Body of pancreas (tissue), 4 donors: ENCODE measurements at places on chromosomes 6 and 20.

DNA sequence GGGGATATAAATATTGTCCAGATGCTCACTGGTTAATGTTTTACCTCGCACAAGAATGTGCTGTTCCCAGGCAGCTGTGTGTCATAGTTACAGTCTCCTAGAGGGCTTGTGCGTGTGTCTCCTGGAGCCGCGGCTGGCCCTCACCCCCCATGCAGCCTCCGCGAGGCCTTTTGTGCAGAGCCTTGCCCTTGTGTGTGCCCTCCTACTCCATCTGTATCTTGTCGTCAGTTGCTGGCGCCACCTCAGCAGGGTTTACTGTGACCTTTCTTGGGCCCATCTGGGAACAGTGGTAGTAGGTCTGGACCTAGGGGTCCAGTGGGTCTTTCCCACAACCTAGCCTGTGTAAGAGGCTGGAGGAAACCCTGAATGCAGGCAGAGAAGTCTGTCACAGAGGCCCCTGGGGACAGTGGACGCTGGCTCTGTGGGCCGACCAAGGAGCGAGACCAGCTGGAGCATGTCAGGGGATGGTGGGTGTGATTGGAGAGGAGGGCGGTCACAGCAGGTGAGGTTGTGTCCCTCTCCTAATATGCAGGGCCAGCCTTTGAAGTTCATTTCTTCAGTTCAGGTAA, 35.2 kb downstream of the PPP1R14C start:
- no peak for DNase-seq

- DNase-seq = no peak
These were observed 72.9 kb downstream of the SNX5 start for GRCh38 chr20:17895641-17896171.

DNA sequence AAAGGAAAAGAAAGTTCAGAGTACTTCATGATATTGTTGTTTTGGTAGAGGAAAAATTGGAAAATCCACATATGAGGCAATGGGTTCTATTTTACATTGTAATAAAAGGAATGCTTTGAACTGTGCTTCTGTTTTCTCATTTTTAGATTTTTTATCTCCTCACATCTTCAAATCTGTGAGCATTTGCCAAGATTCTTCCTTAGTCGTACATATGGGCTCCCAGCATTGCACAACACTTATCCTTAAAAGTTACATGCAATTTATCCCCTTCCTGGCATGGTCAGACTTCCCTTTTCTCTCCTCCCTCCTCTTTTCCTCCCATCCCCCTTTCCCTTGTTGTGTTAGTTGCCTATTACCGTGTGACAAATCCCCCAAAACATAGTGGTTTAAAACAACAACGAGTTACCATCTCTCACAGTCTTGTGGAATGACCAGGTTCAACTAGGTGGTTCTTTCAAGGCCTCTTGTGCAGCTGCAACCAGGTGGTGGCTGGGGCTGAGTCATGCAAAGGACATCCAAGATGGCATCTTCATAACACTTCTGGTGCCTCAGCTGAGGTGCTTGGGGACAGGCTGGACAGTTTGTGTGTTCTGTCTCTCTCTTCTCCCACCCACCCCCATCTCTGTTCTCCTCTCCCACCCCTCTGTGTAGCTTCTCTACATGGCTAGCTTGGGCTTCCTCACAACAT, 68.7 kb downstream of the TXNDC5 start:
- no peak for DNase-seq

- DNase-seq = no peak
These were observed 18.4 kb downstream of the CD83 start for GRCh38 chr6:14135893-14136539.

DNA sequence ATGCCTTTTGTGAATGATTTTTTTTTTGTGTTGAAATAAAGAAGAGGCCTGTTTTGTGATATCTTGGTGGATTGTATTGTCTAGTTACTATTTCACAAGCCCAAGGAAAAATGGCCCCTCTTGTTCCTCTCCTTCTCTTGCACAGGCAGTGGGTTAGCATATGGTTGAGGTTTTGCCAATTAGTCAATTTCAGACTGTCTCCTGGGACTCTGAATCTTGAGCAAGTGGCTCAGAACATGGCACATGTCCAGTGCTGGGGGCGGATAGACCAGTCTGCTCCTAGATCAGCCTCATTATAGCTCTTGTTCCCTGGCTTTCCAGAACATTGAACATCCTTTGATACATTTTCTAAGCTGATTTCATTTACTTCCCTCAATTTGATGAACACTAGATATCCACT, 589.2 kb downstream of the PHF3 start:
- peak; percentile 23 for DNase-seq

DNA sequence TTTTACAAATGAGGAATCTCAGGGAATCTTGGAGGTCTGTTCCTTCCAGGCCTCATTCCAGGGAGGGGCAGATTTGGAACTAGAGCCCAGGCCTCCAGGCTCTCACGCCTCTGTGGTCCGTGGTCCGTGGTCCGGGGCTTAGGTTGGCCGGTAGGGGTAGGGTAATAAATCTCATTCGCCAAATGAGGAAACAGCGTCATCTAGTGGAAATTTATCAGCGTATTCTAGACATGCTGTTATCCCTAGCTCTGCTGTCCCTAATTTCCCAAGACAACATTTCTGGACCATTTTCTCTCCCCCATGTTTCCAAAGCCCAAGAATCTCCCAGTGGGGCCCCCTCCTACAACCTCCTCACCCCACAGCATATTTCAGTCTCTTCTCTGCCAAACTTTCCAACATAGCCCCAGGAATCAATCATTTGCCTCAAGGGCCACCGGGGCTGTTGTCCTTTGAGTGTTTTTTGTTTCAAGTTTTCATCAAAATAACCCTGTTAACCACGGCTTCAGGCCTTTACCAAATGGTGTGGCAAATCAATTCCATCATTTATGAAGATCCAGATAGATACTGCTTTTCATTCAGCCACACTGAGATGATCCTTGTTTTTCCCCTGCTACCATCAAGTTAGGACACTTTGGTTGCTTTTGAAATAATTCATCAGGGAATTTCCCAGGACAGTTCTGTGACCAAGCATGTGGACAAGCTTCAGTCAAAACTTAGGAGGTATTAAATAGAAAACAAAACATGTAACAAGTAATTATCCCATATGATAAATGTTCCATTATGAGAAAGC, 126.8 kb downstream of the ALDH8A1 start:
- DNase-seq = peak; percentile 52

GRCh38 chr6:157981395-157982101, at the start of gene SYNJ2:
Gene SYNJ2, plus strand, starts transcription at chr6:157981863. Its CDS starts 99 bp downstream, at chr6:157981962.
- peak; percentile 88 for DNase-seq

DNA sequence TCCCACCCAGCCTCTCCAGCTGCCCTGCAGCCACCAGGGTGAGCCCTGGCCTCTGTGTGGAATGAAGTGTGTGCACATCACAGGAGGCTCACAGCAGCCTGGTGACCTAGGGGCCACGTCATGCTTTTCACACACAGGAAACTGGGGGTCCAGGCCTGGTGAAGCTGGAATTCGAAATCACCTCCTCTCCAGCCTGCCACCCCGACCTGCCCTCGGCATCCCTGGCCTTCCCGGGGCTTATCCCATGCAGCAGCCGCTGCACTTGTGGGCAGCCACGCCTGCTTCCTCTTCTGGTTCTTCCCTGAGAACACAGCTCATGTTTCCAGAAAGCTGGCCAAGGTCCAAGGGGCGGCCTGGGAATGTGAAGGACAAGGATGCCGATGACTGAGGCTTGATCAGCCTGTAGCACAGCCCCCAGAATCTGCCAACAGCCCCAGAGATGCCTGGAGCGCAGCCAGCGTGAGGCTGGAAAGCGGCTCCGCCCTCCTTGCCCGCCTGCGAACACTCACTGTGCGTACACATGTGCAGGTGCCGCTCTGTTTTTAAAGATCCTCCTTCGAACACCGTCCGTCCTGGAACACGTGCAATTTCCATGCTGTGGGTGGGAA, 4.2 kb upstream of the NTSR1 start:
- DNase-seq = peak; percentile 67

GRCh38 chr20:52230409-52230808, 38.8 kb upstream of the ZFP64 start:
- DNase-seq = no peak

- no peak for DNase-seq
These were observed 33.7 kb upstream of the PLEKHG1 start for GRCh38 chr6:150565945-150566344.

DNA sequence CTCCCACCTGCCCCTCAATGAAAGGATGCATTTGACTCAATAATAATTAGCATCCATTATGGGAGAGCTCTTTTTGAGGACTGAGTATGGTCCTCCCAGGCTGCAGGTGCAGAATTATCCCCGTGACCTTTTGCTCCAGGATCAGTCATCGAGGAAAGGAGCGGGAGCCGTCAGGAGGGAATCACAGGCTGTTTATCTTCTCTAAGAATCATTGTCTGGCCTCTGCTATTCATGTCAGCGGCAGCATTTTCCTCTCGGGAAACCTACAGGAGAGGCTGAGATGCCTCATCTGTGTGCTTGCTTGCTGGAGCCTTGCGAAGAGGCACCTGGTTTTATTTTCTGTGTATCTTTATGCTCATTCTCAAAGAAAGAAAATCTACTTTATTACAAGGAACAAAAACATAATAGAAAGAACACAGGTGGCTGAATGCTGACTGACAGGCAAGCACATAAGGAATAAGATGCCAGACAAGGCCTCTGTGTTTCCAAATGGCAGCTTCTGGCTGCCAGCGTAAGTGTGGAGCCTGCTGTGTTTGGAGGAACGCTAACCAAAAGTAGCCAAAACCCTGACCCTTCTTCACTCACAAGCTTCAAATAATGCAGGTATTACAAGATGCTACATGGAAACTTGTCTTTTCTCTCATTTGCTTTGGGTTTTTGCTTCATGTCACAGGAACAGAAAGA, 539.1 kb upstream of the MARCKS start:
- no peak for DNase-seq

GRCh38 chr6:34159844-34160243, 14.0 kb upstream of the GRM4 start:
- DNase-seq = no peak

DNA sequence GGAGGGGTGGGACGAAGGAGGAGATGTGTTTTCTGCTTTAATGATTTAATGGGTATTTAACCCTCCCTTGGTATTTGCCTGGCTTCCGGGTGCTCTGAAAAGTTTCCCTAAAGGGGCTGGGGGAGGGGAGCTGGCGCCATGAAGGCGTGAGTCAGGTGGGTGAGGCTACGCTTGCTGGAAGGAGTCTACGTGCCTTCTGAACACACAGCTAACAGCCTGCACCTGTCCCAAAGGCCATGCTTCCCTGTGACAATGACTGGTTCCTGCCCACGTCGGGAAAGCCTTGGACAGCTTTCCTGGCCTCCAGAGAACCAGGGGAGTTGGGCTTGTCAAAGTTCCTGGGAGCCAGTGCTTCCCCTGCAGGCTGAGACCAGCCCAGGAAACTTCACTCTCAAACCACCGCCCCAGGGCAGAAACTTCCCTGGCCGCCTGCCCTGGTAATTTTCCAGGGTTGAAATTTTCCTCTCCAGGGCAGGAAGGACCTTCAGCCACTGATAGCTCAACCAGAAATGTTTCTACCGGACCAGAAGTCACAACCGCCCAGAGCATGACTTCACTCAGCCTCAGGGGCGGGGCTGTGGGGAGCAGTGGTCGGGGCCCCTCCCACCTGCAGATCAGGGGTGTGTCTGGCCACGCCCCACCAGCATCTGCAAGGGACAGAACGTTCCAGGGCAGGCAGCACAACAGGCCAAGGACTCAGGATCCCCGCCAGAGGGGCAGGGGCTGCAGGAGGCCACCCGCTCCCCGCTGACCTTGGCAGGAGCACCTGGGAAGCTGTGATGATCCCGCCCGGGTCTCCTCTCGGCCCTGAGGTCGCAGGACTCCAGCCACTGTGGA, 18.6 kb upstream of the SLCO4A1 start:
- peak; percentile 99 for DNase-seq

DNA sequence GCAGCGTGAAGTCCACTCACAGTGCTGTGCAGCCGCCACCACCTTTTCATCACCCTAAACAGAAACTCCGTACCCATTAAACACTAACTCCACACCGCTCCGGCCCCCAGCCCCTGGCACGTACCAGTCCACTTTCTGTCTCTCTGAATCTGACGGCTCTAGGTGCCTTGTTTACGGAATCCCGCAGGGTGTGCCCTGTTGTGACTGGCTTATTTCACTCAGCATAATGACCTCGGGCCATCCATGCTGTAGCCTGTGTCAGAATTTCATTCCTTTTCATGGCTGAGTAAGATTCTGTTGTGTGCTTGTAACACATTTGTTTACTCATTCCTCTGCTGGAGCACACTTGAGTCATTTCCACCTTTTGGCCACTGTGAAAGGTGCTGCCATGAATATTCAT, 18.0 kb downstream of the TCFL5 start:
- no peak for DNase-seq

DNA sequence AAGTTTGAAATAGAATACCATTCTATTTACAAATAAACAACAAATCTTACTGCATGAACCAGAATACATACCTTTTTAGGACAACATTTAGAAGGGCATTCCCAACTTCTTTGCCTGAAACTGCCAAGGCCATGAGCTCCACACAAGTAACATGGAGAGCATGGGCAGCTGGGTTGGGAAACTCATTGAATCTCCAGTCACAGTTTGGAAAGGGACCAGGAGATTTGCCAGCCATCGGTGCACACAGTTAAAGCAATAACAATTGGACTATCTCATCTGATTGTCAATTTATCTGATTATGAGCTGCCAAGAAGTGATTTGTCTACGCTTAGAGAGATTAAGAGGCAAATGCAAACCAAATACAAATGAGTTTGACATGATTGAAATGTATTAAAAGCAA, 19.9 kb downstream of the ARG1 start:
- DNase-seq = no peak

- DNase-seq = no peak
These were observed 452.8 kb downstream of the RFPL4B start for GRCh38 chr6:112799889-112800288.

GRCh38 chr6:140871911-140872310, 1260.8 kb upstream of the GJE1 start:
- no peak for DNase-seq

DNA sequence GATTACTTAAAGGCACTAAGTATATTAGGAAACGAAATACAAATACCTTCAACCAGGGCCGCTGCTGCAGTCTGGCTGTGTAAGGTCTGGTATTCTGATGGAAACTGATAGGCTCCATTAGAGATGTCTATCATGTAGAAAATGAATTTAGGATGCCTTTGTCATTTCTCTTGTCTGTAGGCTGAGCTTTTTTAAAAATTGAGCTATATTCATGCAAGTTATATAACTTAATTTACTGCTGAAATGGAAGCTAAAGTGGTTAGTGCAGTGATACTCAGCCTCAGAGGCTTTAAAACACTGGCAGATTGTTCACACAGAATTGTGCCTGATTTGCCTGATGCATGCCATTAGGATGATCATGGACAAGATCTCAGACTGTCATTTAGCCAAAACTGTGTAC, 286.2 kb upstream of the QKI start:
- no peak for DNase-seq
